ENCODE measurements at places on chromosomes 6 and 20.
A peak's percentile ranks its signal among the peaks of the same experiment; 100 is the strongest.

DNA sequence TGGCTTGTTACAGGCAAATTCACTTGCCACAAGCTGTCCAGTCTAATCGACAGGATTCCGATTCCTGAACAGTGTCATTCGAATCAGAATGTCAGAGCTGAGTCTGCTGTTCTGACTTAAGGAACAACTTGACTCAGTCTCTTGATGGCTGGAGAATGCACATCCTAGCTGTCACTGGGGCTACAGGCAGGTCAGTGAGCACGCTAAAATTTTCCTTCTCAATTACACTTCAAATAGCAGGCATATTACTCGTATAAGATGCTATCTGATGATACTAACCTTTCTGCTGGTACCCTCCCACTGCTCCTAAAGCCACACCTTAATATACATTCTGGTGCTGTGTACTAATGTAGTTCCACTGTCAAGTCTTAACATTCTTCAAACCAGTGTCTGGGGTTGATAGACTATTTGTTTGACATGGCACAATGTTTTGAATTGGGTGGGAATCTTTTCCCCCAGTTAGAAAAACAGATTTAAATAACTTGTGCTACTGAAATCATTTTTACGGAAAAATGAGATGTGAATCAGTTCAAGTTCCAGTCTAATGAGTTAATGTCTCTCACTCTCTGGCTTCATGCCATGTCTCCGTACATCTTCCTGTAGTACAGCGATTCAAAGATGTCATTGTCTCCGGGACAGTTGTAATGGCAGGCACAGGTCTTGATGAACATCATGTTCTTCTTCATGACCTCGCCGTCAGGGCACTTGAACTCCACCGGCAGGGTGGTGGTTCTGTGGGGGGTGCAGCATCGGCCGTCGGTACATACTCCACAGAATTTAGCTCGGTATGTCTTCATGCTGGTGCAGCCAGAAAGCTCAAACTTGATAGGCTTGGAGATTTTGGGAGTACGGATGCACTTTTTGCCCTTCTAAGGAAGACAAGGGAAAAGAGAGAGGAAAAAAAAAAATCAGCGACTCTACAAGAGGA is 2.2 kb downstream of the CCN2 start:
- no peak for DNase-seq

DNA sequence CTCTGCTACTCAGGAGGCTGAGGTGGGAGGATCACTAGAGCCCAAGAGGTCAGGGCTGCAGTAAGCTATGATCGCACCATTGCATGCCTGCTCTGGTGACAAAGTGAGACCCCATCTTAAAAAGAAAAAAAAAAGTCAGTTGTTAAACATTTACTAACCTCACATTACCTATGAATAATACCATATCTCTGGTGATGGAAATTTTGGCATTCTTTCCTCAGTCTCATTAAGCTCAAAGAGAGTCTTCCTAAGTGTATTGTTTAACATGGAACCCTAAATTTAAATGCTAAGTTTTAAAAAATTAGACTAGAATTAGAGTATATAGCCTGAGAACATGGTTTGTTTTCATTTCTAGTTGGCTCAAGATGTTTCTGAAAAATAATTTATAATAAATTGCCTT is 11.3 kb upstream of the BFSP1 start:
- no peak for DNase-seq

GRCh38 chr6:43764772-43765171 is 5.2 kb upstream of the VEGFA start:
- DNase-seq: no peak

- DNase-seq: no peak
These were observed 1.2 kb downstream of the GGT7 start for GRCh38 chr20:34871320-34871926.

DNA sequence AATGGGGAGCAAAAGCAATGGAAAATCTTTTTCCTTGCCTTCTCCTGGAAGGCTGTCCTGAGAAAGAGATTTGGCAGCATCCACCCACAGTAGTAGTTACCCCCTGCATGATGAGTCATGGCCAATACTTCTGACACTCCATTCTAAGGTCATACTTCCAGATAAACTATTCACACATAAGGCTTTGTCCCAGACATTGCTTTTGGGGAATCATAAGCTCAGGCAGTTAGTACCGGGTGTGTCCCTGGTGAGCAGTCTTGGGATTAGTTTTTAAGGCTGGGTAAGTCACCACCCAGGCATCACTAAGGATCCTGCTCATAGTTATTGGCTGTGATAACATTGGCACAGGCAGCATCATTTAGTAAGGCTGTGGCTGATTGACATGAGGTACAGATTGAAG is 160.6 kb upstream of the GGTLC1 start:
- DNase-seq: no peak

GRCh38 chr6:53358440-53359094 is 9.8 kb upstream of the ELOVL5 start:
- DNase-seq: no peak

- DNase-seq: no peak
These were observed 542.9 kb upstream of the JAG1 start for GRCh38 chr20:11216451-11217314.

- DNase-seq: no peak
These were observed 2.8 kb upstream of the MAS1L start for GRCh38 chr6:29490552-29490951.

DNA sequence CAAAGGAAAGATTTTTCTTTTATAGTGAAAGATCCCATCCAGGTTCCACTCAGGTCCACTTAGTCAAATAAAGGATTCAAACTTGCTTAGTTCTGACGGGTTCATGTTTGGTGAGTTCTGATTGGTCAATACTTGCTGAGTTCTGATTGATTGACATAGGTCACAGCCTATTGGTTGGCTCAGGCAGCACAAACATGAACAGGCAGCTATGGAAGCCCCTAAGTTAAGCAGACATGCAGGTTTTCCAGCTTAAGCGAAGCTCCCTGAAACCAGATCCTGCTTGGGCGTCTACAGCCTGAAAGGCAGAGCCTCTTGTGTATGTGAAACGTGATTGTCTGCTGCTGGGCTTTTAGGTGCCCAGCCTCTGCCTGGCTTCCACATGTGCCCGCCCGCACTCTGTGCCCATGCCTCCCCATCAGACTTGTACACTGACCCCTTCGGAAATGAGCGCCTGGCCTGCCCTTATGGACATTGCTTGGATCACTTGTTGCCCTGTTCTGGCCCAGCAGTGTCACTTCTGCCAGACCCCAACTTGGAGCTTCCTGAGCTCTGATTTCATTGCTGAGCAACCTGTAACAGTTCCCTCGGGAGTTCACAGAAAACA is 45.4 kb upstream of the ECI2 start:
- DNase-seq: no peak

DNA sequence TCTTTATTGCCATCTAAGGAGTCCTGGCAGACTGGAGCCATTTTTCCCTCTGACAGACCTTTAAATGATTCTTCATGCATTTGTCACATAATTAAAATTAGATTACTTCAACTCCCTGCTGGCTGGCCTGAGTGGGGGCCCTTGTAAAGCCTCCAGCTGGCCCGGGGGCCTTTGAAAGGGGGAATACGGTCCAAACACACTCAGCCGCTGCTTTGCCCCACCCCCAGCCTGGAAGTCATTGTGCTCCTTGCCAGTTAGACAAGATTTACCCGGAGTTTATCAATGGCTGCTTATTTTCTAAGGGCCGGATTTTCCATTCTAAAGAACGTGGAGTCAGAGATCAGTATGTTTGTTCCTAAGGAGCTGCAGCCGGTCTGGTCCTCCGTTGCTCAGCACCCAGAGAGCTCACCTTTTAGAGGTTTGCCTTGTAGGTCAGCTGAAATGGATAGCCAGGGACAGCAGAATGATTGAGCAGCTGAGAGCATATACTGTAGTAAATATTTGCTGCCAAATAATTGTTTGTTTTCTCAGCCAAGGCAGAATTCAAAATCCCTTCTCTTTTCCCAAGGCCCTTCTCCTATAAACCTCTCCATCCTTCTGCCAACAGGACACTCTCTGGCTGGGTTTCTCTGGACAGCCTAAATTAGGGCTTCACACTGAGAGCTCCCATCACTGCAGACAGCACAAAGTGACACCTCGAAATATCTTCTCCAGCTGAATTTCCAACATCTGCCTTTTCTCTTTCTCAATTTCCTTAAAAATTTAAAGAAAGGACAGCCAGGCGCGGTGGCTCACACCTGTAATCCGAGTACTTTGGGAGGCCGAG is 68.4 kb upstream of the RBM24 start:
- DNase-seq: peak; percentile 70

DNA sequence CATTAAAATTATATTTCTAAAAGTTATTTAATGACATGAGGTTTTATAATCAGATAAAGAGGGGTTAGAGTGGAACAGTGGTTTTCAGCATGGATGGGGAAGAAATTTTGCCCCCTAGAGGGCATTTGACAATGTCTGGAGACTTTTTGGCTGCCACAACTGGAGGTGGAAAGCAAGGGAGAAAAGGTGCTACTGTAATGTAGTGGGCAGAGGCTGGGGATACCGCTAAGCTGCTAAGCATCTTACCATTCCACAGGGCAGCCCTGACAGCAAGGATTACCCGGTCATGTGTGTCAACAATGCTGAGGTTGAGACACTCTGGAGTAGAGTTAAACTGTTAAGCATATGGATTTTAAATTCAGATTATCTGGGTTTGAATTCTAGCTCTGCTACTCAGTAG is 52.9 kb upstream of the FABP7 start:
- DNase-seq: peak; percentile 21

DNA sequence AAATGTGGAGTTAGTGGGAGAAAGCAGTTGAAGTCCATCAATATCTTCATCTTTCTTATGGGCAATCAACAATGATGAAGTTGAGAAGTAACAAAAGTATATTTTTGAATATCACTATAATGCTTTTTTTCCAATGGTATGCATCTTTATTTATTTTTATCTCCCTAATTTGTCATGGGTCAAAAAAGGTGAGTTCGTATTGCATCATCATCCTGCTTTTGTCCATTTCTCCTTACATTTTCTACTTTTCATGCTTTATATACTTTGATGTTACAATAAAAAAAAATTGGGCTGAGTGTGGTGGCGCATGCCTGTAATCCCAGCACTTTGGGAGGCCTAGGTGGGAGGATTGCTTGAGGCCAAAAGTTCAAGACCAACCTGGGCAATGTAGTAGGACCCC is 101.2 kb upstream of the STXBP5 start:
- no peak for DNase-seq

DNA sequence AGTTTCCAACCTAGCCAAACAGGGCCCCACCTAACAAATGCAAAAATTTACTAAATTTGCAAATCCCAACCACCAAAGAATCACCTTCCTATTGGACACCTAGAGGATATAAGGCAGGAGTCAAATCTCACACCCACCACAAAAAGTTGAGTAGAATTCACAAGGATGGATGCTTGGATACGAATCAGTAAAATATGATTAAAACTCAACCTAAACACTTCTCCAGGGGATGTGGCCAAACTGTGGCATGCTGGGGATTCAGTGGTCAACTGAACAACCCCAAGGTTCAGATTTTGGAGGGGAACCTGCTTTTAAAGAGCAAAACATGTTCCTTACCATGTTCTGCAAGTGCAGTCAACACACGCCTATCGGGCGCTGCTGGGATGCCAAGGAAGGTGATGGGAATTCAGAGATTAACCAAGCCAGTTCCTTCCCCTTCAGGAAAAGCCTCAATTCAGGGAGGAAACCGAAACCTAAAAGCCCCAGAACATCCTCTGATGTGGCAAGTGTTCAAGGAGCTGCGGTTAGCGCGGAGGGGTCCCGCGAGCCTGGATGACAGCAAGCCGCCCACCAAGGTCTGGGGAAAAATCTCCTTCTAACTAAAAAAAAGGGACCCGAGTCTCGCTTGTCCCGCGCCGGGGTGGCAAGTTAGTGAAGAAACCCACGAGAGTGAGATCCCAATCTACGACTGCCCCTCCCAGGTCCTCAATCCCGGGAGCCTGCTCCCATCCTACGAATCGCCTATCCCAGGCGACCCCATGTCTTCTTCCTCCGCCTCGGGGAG is 902 bp downstream of the SAMHD1 start:
- DNase-seq: peak; percentile 8

DNA sequence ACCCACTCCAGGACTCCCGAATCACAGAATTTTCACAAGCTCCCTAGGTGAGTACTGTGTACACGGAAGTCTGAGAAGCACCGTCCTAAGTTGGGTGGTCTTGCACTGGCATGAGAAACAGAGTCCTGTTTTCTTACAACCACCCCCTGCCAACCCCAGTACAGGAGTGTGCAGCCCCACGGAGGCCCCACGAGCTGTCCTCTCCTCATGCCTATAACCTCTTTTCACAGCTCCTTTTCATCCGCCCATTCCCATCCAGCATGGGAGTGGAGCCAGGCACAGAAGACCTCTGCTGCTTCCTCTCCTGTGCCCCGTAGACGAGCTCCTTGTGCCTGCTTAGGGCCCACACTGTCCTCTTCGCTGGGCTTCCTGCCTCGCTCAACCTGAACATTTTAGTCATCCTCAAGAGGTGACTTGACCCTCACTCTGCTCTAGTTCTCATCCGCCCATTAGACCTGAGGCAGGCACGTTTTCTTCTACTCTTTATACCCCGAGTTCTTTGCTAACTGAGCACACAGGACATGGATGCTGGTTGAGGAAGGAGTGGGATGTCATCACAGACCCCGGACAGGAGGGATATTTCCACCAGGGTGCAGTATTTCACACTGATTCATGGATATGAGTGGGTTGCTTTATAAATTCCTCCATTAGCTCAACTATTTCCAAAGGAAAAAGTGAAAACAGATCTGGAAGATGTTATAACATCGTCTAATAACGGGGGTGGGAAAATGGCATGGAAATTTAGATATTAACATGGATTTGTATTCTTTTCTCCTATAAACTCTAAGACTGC is 160.5 kb downstream of the TTLL2 start:
- peak; percentile 26 for DNase-seq

DNA sequence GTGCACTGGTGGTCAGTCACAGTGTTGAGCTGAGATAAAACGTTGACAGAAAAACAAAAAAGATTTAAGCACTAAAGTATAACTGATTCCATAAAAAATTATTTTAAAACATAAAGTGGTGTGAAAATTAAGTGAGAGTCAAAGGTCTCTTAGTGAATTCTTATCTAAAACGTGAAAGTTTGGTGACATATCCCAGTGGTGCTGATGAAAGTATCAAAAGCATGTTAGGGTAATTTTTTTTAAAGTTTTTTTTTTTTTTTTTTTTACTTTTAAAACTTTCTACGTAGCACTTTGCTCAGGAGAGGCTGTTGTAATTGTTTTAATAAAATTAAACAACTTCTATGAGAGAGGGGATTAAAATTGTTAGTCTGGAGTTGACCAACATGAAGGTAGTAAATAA is 65.6 kb upstream of the TMEM30A start:
- no peak for DNase-seq

DNA sequence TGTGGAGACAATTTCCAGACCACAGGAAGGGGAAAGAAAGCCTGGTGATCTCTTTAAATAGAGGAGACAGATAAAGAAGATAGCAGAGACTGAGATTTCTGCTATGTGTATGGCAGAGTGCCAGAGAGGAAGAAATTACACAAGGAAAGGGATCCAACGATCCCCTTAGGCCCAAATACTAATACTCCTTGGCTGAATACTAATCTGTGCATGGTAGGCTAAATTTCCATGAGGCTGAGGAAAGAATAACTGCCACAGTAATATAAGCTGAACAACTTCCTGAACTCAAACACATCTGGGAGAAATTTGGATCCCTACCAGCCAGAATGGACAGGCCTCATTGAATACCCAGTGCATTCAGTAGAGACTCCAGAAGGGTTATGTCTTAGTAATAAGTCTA is 83.3 kb upstream of the TNFAIP3 start:
- DNase-seq: no peak

GRCh38 chr6:129696843-129697242 is 13.1 kb downstream of the ARHGAP18 start:
- no peak for DNase-seq

GRCh38 chr20:6898928-6899327 is 131.4 kb downstream of the BMP2 start:
- no peak for DNase-seq

Data from NCI-H1092 treated with DMSO at 0.1 percent for 48 hours (cell line).